ENCODE measurements at places on chromosomes 2 and 18.

GRCh38 chr2:26396734-26397298, 4.9 kb upstream of the DRC1 start:
- no peak for DNase-seq

GRCh38 chr18:49515516-49515915, 28.5 kb upstream of the C18orf32 start:
- DNase-seq = no peak

- DNase-seq = no peak
These were observed 2.0 kb downstream of the WDR35 start for GRCh38 chr2:19987936-19988335.

- no peak for DNase-seq
These were observed 5.1 kb downstream of the CXCR1 start for GRCh38 chr2:218161644-218162043.

DNA sequence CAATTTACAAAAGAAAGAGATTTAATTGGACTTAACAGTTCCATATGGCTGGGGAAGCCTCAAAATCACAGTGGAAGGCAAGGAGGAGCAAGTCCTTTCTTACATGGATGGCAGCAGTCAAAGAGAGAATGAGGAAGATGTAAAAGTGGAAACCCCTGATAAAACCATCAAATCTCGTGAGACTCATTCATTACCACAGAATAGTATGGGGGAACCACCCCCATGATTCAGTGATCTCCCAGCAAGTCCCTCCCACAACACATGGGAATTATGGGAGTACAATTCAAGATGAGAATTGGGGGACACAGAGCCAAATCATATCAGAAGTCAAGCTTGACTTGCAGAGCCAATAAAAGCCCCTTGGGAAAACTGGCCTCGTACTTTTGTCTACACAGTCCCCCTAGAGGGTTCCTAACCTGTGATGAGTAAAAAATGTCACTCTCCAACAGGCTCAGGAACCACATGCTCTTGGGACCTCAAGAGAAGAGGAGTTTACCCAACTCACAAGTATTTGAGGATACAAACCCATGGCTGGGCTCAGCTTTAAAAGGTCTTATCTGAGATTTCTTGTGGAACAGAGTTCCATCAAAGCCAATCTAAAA, 11.2 kb upstream of the INPP4A start:
- no peak for DNase-seq

DNA sequence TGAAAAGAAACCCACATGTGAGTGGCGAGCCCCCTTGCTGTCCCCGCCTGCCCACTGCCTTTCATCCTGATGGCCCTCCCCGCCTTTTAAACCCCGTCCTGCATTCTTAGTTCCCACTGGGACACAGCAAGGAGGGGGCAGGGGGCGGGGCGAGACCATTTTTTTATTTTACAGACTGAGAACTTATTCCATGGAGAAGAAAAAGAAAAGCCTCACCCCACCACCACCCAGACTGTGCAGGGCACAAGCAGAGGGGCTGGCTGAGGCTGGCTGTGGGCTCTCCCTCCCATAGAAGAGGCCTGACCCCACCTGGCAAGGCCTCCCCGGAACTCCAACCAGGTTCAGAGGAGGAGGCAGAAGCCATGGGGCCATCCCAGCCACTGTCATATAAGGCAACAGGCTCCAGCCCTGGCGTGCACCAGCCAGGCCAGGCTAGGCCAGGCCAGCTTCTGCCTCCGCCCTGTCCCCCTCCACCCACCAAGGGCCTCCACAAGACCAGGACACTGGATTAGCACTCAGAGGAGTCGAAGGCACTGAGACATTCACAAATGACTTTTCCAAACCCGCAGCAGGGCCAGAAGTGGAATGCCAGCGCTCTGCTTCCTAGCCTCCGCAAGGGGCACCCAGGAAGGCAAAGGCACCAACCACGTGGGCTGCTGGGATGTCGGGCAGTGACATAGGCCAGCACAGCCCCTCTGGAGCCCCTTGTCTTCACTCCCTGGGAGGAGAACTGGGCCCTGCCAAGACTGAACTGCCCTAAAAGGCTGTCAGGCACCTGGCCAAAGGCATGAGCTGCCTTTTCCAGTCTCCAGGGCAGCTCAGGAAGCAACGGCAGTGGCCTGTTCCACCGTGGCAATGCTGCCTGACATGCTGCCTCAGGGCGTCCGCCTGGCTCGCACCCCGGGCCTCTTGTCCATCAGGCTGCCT, 37.5 kb upstream of the SEMA4C start:
- no peak for DNase-seq

DNA sequence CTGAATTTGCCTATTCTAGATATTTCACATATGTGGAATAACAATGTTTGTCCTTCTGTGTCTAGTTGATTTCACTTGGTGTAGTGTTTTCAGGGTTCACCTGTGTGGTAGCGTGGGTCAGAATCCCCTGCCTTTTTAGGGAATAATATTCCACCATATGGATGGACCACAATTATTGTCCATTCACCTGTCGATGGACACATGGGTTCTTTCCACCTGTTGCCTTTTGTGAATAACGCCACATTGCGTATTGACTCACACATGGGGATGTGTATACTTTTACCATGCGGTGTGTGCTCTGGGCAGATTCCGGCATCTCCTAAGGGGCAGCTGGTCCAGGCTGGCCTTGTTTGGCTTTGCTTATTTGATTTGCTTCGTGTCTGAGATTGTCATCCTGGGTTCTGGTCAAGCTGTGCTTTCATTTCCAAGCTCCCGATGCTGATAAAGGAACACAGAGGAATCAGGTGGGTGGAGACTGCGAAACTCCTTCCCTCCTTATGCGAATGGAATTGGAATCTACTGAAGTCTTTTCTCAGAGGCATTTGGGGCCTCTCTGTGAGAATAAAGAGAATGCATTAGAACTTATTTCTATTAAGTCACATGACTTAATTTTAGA, 18.9 kb upstream of the ALLC start:
- DNase-seq = no peak

- DNase-seq = no peak
These were observed 54.7 kb downstream of the SCN9A start for GRCh38 chr2:166321076-166321475.

DNA sequence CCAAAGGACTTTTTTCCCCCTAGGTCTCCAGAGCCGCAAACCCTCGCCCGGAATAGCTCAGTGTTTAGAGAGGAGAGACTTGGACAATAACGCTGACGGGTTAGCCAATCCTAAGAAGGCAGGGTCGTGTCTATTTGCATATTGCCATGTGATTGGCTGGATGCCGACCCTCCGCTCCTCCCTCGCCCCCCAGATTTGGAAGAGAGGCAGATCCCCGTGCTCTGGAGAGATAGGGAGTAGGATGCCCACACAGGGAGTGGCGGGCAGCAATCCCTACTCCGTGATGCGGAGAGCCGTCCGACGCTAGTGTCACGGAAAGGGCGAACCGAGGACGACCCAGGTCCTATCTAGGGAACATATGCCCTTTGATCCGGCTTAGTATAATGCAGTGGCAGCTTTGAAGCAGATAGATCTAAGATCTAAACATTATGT, 1.4 kb downstream of the WNT6 start:
- DNase-seq = no peak

DNA sequence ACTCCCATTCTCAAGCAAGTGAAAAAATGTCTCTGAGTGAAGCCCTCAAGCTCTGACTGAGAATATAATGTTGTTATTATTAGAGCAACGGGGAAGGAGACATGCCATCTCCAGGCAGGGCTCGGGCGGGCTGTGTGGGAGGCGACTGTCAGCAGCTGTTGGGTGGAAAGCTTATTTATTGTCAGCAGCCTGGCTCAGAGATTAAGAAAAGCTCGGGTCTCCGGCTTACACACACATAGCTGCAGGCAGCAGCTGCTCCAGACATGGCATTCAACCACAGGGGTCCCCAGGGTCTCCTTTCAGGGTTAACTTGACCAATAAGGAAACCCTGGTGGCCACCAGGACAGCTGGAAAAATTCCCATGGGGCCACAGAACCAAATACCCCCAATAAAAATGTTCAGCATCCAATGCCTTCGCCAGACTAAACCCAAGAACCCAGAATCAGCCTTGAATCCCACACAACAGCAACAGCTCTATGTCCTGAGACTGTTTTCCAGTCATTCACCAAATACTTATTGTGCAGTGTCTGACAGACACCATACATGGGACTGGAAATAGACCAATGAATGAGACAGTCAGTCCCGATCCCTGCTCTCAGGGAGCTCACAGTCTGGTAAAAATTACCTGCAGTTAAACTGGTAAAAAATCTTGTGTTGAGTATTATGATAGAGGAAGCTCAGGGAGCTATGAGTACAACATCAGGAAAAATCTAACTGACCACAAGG, 70.5 kb upstream of the RTN4 start:
- no peak for DNase-seq

GRCh38 chr2:158748926-158749590, 46.1 kb upstream of the DAPL1 start:
- no peak for DNase-seq

DNA sequence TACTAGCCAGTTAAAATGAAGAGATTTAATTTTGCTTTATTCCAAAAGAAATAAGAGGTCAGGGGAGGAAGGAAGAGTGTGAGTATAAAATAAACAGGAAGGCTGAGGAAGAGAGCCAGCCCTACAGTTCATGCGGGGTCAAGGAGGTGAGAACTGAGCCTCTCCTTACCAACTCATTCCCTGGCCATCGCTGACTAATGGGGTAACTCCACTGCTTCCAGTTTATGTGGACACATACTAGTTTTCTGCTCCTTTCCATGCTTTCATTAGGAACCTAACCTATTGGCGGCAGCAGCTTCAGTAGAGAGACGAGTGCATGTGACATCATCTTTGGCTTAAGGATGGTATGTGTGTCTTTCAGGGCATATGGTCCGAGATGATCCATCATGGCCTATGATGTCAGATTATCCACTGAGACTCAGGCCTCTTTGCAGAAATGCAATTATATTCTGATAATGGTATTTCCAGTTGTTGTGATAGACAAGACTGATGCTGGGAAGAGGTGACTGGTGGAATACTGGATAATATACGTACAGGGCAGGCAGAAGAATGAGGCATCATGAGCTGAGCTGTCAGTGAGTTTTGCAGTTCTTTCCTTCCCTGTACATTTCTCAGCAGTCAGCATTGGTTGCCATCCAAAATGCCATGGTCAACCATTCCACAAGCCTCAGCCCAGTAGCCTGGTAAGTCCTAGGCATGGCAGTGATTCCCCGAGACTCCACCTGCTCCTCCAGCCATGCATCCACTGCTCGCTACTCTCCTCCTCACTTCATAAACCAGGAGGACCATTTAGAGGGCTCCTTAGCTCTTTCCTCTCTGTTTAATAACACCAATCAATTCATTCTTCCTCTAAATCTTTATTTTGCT, 184.6 kb upstream of the OSR1 start:
- no peak for DNase-seq

- DNase-seq = no peak
These were observed 782.6 kb upstream of the ID2 start for GRCh38 chr2:7899241-7899640.
